ENCODE measurements at places on chromosomes 1 and 21. TPM values are rescaled to one million over a fixed set of nuclear protein-coding genes. Genes with fewer than 3 reads are reported as not detected.

GRCh38 chr1:208156741-208157140 is 87.4 kb downstream of the PLXNA2 start:
- no peak for DNase-seq

DNA sequence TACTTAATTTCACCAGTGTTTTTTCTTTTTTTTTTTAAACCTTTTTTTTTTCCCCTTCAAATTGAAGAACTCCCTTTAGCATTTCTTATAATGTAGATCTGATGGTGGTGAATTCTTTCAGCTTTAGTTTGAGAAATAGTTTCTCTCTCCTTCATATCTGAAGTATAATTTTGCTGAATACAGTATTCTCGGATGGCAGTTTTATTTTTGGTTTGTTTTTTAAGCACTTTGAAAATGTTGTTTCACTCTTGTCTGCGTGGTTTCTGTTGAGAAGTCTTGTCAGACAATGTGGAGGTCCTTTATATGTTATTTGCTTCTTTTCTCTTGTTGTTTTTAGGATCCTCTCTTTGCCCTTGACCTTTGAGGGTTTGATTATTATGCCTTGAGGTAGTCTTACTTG is 135.1 kb downstream of the RPS6KC1 start:
- DNase-seq, result no peak

- DNase-seq, result peak; percentile 22
Measured at GRCh38 chr1:225919906-225920305, 4.1 kb downstream of the PYCR2 start.

DNA sequence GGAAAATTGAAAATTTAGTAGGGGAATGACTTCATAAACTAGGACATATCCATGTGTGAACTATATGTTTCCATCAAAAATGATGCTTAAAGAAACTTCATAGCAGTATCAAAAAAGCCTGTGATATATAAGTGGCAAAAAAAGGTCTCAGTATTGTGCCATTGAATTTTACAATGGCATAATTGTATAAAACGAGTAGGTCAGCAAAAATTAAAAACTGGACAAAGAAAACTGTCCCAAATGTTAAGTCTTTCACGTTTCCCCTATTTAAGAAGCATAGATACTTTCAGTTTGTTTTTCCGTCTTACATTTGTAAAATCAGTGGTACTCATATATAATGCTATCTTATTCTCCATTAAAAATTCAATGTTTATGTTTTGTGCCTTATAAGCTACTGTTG is 43.2 kb downstream of the LRRC8B start:
- no peak for DNase-seq

DNA sequence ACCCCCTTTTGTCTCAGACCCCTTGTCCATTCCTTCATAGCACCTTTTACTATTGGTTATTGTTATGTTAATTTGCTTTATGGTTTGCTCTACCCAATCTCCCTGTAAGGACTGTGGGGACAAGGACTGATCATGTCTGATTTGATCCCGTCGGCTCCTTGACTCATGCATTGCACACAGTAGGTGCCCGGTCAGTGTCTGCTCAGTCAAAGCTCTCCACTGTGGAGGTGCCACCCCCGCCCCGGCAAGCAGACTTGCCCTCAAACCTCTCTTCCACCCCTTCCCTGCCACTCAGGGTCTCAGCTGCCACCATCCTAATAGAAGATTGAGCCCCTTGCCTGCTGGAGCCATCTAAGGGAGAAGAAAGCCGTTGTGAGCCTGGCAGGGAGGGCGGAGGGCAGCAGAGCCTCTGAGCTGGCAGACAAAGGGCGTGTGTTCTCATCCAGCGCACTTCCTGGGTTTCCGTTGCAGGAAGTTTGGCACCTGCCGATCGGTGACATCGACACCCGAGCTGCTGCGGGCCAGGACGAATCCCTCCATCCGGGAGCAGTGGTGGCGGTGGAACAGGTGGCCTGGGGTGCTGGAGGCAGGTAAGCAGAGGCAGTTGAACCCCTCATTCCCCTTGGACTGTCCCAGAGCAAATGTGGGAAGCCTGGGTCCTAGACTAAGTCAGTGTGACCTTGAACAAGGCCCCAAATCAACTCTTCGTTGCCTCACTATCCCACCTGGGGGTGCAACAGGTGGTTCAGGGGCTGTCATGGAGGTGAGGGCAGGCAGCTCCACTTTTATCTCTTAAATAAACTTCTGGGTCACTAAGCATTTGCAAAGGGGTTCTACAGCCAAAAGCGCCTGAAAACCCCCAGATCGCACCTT is 2.2 kb upstream of the FBLIM1 start:
- DNase-seq, result peak; percentile 21

DNA sequence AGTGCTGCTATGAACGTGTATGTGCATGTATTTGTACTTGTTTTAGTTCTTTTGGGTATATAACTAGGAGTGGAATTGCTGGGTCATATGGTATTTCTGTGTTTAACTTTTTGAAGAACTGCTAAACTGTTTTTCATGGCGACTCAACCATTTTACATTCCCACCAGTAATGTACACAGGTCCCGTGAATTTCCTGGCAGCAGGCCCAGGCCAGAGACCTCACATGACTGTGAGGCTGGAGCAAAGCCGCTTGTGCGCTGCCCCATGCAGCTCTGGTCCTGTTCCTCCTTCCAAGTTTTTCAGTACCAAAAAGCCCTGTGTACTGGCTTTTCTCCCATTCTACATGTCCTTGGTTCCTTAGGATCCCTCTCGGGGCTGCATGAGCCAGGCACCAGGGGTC is 29.6 kb downstream of the ACOT11 start:
- DNase-seq, result no peak

CHIA gene
- not detected for total RNA-seq

ANGPTL7 gene
- not detected for total RNA-seq

All from naive thymus-derived CD4-positive, alpha-beta T cell (primary cell).